ENCODE measurements at places on chromosomes 3 and 15.

- DNase-seq = no peak
Observed at GRCh38 chr3:46127503-46127902, 80.6 kb downstream of the CCR1 start.

GRCh38 chr15:58437531-58438105 is 5.8 kb downstream of the LIPC start:
- no peak for DNase-seq

DNA sequence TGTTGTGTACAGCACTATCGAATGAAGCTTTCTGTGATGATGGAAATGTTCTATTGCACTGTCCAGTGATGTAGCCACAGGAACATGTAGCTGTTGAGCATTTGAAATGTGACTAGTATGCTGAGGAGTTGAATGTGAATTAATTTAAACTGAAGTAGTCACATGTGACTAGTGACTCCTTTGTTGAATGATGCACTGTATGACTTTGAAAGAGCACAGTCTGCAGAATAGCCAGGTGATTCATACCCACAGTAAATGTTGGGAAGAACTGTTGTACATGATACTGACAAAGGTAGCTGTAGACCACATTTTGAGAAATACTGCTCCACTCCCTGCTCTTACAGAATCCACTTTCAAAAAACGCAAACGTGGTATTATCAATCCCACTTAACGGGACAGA is 34.0 kb upstream of the ACTL6A start:
- DNase-seq = no peak

- no peak for DNase-seq
Observed at GRCh38 chr15:52115598-52116427, 3.2 kb upstream of the BCL2L10 start.

- no peak for DNase-seq
Observed at GRCh38 chr3:40152482-40153133, 156.9 kb upstream of the EIF1B start.

DNA sequence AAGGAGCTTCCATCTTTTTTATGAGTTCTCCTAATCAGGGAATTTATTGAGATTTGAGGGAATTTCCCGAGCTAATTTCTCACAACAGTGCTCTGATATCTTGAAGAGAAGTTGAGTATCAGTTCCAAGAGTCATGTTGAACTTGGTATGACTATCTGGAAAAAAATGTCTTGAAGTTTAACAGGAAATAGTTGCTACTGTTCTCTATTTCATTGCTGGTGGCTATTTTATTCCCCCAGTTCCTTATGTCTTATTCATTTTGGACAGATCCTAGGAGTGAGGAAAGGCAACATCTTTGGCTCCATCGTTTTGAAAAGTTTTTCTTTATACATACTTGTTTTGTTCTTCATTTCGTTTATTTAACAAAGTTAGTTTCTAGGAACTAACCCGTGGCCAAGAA is 307.8 kb upstream of the AGTR1 start:
- no peak for DNase-seq

GRCh38 chr15:39301589-39301999 is 279.3 kb upstream of the THBS1 start:
- DNase-seq = no peak

- no peak for DNase-seq
Observed at GRCh38 chr15:96038650-96039049, 291.9 kb upstream of the NR2F2 start.

- DNase-seq = no peak
Observed at GRCh38 chr3:153142961-153143360, 19.1 kb upstream of the RAP2B start.

DNA sequence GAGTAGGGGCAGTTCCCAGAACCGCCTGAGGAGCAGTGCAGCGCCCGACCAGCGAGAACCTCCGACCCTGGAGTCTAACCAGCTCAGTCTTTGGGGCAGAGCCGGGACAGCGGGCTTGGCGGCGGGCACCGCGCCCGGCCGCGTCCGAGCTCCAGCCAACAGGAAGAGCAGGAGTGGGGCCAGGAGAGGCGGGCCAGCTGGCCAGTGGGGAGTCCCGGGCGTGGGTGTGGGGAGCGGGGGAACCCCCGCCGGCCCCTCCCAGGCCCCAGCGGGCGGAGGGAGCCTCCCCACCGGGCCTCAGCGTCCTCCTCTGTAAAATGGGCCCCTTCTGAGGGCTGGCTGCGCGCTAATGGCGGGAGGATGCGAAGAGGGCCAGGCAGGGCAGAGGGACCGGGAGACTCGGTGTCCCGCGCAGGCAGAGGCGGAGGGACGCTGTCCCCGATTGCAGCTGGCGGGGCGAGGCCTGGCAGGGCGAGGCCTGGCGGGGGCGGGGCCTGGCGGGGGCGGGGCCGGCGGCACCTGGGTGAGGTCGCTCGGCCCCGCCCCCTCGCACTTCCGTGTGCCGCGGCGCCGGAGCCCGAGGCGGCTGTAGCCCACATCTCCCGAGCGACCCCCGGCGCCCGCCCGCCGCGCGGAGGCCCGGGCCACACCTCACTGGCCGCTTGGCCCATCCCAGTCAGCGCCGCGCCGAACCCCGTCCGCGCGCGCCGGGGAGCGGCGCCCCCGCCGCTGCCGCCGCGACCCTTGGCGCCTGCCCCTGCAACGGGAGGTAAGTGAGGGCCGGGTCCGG is at the start of gene PRKCD:
PRKCD (plus strand) TSS at position 550 of the 790 bp plus-strand sequence. CDS start 17,214 bp downstream, outside the sequence.
- peak; percentile 89 for DNase-seq

DNA sequence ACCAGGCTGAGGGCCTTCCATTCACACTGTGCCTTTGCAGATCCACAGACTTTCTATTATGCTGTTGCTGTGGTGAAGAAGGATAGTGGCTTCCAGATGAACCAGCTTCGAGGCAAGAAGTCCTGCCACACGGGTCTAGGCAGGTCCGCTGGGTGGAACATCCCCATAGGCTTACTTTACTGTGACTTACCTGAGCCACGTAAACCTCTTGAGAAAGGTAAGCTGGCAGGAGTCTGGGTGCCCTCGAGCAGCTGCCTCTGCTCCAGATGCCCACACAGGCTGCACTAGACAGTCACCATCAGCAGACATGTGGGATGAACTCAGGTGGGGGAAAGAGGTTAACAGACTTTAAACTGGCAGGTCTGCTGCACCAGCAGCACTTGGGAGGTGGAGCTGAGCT is 8.3 kb downstream of the TF start:
- DNase-seq = no peak

DNA sequence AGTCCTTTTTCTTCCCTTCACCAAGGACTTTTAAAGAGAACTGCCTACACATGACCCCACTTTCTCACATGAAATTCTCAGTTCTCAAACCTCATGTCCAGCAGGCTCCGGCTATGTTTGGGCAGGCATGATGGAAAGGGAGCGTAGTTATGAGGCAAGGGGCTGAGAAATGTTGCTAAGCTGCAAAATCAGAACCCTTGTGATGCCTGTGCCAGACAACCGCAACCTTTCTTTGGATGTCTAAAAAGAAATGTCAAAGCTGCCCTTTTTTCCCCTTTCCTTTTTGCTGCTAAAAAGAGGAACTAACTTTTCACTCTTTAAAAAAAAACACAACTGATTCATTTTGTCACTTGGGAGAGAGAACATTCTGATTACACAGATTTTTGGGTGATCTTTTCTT is 19.2 kb downstream of the GNB4 start:
- no peak for DNase-seq

GRCh38 chr15:77986891-77987764 is 90.4 kb downstream of the TBC1D2B start:
- peak; percentile 62 for DNase-seq

- no peak for DNase-seq
Observed at GRCh38 chr3:144295613-144296012, 324.0 kb downstream of the DIPK2A start.

GRCh38 chr3:125166599-125167136 is 45.9 kb downstream of the SLC12A8 start:
- DNase-seq = no peak

DNA sequence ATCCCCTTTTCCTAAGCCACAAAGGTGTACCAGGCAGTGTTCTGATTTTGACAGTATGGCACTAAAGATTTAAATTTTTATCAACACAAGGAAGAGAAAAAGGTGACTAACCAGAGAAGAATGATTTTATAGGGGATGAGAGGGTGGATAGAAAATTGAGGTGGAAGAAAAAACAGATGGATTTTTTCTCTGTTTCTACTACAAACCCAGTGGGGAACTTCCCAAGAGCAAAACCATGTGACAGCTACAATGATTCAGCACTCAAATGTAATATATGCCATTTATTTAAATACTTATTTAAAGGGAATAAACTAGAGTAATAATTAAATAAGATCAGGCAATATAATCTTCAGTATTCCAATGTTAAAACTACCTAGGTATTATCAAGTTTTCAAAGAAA is 11.1 kb downstream of the DCUN1D1 start:
- no peak for DNase-seq

- DNase-seq = no peak
Observed at GRCh38 chr15:90471769-90472168, 58.0 kb upstream of the CRTC3 start.

DNA sequence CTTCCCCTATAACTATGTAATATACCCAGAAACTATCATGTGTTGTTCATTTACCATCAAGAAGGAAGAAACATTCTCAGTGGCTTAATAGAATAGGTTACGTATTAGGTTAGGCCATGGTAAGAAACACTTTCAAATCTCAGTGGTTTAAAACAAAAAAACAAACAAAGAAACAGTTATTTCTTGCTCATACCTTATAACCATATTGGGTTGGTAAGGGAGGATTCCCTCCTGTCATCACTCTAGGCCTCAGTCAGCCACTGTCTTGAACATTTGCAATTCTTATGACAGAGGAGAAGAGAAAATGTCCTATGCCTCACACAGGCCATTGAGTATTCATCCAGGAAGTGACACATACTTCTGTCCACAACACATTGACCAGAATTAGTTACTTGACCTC is 727.7 kb upstream of the NECTIN3 start:
- no peak for DNase-seq

DNA sequence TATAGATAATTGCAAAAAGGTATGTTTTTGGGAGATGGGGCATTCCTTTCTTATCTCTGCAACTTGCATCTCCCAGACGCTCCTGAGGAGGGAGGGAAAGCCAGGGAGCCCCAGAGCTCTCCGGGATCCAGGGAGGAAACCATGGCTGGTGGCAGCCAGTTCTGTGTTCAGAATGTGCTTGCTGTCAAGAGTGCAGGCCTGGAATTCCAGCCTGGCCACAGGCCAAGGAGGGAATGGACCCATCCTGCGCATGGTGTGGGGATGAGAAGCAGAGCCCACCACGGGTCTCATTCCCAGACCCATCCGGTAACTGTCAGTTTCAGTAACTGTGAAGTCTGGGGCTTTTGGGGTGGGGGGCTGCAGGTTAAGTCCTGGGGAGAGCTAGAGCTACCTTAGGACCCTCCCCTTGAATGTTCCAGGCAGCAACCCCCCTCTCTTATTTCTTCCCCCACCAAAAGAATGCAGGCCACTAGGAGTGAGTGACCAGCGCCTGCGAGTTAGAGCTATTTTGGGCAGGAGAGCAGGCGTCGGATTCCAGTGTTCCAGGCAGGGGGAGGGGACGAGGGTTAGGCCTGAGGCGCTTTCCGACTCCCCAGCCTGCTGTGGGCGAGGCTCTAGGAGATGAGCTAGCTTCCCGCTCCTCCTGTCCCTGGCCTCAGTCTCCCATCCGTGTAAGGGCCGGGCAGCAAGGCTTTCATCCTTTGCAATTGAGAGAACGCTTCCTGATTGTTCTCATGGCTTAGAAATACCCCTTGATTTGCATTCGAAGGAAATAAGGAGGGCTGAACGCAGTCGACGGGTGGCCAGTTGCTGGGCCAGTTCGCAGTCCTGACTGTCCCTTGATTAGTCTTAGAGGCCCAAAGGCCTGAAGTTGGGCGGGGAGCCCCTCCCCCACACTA is 781 bp upstream of the DAG1 start:
- peak; percentile 84 for DNase-seq

DNA sequence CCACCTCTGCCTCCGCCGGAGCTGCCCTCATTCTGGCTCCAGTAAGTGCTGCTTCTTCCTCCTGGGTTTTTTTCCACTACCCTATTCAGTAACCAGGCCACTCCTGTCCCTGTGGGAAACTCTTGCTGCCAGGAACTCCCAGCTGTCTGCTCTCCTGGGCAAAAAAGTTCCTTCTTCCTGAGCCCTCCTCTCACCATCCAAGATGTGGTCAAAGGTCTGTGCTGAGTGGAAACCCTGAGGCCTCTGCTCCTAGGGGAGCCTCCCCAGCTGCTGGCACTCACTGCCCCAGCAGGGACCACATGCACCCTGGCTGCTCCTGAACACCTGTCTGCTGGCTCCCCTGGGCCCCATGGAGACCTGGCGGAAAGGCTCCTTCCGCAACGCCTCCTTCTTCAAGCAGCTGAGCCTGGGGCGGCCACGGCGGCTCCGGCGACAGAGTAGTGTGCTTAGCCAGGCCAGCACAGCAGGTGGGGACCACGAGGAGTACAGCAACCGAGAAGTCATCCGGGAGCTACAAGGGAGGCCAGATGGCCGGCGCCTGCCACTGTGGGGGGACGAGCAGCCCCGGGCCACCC is 454 bp downstream of the C15orf62 start:
- DNase-seq = no peak

- DNase-seq = no peak
Observed at GRCh38 chr3:195204360-195205163, 66.4 kb downstream of the XXYLT1 start.

GRCh38 chr3:53250453-53250852 is 5.4 kb downstream of the TKT start:
- no peak for DNase-seq

DNA sequence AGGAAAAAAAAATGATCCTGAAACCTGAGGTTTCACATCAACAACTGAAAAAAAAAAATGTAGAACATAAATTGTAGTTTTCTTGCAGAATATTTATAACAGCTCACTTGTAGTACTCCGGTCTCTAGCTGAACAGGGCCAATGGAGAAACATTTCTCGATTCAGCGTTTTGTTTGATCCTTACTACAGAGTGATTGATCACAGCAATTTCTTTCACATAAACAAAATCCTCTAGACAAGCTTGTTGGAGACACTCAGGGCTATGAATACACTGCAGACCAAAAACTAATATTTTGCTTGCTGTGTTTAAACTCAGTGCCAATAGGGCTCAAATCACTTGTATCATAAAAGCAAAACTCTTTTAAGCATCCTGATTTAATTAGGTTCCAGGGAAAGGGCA is 127.0 kb upstream of the CNTN6 start:
- no peak for DNase-seq

- no peak for DNase-seq
Observed at GRCh38 chr15:100284701-100285100, 57.1 kb downstream of the ADAMTS17 start.

- DNase-seq = no peak
Observed at GRCh38 chr3:13700362-13700761, 151.4 kb downstream of the FBLN2 start.

DNA sequence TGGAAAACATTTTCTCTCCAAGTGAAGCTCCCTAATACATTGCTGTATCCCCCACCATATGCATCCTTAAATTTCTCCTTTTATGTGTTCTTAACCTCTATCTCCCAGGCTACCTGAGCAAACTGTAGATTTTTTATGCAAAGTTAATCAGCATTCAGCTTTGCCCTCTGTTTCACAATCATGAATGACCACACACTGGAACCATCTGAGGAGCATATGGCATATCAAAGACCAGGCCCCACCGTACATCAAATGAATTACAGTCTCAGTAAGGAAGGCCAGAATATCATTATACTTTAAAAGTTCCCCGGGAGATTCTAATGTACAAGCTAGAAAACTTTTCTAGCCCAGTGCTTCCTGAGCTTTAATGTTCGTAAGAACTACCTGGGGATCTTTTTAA is 115.5 kb upstream of the NECTIN3 start:
- DNase-seq = no peak

Measured in suprapubic skin (tissue), 4 donors.